Right kidney (tissue), 9 donors: ENCODE measurements at places on chromosomes 6 and 20.

GRCh38 chr6:163457637-163458561 is 43.4 kb downstream of the QKI start:
- no peak for DNase-seq

GRCh38 chr6:145199961-145200360 is 535.4 kb downstream of the EPM2A start:
- DNase-seq = no peak

DNA sequence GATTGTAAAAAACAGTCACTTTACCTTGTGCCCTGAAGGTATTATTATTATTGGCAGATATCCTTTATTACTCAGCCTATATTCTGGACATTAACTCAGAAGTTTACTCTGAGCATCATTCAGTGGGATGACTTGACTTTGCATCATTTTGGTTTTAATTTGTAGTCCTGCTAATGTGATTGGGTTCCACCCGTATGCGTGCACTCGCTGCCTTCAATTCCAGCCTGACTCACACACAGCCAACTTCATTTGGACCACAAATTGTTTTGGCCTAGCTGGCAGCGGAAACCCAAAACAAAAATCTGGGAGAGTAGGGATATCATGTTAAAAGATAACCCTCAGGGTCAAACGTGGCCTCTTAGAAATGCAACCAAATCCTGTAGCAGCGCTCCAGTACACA is 704.4 kb upstream of the SLC35B3 start:
- DNase-seq = no peak

GRCh38 chr6:108453601-108454185 is 107.0 kb upstream of the FOXO3 start:
- DNase-seq = no peak

- no peak for DNase-seq
Measured at GRCh38 chr20:46594725-46595124, 44.3 kb upstream of the OCSTAMP start.
